ENCODE measurements at places on chromosomes 2 and 18. TPM values are rescaled to one million over a fixed set of nuclear protein-coding genes. Genes with fewer than 3 reads are reported as not detected.
A peak's percentile ranks its signal among the peaks of the same experiment; 100 is the strongest.

DNA sequence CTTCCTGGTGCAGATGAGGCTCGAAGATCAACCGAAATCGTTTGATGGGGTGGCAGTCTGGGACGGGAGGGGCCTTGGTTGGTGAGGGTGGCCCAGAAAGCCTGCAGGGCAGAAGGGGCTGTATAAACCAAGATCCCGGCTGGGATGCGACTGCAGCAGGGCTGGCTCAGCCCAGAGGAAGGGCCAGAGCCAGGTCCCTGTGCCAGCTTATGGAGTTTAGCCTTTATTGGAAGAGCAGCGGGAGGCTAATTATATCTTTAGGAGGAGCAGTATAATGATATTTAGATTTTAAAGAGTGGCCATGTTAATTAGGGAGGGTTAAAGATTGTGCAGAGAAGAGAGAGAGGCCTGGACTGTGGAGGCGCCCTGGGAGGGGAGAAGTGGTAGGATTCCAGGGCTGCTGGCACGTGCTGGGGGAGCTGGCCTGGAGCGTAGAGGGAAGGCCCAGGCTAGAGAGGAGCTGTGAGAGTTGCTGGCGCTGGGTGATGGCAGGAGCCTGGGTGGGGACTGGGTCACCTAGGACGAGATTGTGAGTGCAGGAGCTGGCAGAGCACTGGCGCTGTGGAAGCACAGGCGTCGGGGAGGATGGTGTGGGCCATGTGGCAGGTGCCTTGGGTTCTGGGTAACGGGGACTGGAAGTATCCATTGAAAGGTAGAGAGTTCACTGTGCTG, 25.1 kb downstream of the TRAF3IP1 start:
- DNase-seq: no peak

DNA sequence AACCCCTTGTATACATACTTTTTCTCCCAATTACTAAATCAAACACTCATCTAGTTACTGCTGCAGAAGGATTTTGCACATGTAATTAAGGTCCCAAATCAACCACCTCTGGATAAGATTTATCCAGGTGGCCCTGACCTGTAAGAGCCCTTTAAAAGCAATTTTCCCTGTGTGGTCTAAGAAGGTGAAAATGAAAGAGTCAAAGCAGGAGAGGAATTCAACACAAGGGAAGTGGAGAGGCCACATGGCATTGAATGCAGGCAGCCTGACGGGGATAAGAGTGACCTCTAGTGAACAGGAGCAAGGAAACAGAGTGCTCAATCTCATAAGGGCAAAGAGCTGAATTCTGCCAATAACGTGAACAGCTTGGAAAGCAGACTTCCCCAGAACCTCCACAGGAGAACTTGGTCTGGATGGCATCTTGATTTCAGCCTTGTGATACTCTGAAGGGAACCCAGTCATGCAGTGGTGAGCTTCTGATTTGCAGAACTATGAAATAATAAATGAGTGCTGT, 27.2 kb downstream of the PPP3R1 start:
- peak; percentile 34 for DNase-seq

DNA sequence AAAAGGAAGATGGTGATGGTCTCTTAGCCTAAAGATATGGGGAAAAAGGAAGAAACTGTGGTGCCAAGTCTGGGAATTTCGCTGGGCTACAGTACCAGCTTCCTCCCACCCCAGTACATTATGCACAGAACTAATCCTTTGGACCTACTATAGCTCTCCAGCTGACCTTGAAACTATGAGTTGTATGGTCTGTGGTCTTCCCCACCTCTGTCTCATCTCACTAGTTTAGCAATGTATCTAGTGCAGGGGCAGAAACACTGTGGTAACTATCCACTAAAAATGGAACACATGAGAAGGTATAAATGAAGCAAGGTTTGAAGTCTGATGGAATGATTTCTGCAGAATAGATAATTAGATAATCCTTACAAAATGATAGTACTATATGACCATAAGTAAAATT, 190.4 kb upstream of the CCDC150 start:
- no peak for DNase-seq

GRCh38 chr2:197241596-197241995, 69.0 kb downstream of the ANKRD44 start:
- DNase-seq: no peak

DNA sequence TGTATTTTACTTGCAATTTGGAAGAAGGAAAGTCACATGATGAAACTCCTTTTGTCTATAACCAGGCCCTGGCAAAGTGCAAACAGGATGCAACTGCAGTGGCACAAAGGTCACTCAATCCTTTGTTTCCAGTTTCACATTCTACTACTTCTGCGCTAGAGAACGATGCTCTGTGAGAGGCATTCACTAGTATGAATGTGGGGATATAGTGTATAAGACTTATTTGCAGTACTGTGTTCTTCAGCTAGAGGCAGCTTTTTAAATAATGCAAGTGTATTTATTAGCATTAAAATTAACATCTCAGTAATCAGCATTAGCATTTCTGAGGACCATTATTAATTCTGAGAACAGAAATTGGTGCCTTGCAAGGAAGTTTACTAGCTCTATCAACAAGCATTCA, 68.9 kb downstream of the PRPF40A start:
- peak; percentile 57 for DNase-seq

DNA sequence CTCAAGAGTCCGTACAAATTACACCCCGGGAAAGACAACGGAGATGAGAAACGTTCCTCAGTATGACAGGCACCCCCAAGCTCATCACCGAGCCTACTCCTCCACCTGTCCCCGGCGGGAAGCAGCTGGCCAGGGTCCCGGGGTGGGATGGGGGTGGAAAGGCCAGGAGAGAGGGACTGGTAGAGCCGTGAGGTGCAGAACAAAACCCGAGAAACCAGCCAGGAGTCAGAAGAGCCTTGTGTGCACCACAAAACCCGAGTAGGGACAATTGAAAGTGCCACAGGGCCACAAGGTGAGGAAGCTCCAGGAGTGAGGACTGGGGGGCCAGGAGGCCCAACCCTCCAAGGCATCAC, 75.5 kb upstream of the SALL3 start:
- no peak for DNase-seq

DNA sequence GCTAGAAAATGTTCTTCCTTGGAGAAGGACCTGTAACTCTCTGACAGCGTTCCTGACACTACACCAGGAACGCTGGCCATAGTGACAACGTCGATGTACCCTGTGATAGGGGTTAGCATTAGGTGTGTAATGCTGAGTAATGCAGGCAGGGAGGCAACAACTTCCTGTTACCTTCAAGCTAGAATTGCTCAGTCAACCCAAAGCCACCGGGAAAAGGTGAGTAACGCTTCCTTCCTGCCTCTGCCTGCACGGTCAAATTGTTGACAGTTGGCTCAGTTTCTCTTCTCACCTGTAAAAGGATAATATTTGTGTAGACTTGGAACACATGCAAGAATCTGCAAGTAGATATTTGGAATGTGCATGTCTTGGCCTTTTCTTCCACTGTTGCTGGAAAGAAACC, 12.7 kb downstream of the FAM110C start:
- DNase-seq: no peak

DNA sequence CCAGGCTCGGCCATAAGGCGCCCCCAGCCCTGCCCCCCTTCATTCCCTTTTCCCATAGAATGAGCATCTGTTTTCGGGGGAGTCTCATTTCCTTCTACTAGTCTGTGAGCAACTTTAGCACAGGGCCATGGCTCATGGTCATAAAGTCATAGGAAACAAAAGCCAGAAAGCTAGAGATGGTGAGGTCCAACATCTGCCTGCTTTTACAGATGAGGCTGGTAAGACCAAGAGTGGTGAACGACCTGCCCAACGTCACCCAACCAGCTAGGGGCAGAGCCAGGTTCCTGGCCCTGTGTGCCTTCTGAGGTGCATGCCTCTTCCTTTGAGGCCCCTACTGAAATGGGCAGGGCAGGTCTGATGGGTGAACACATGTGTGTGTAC, 212.7 kb downstream of the DYSF start:
- DNase-seq: no peak

DNA sequence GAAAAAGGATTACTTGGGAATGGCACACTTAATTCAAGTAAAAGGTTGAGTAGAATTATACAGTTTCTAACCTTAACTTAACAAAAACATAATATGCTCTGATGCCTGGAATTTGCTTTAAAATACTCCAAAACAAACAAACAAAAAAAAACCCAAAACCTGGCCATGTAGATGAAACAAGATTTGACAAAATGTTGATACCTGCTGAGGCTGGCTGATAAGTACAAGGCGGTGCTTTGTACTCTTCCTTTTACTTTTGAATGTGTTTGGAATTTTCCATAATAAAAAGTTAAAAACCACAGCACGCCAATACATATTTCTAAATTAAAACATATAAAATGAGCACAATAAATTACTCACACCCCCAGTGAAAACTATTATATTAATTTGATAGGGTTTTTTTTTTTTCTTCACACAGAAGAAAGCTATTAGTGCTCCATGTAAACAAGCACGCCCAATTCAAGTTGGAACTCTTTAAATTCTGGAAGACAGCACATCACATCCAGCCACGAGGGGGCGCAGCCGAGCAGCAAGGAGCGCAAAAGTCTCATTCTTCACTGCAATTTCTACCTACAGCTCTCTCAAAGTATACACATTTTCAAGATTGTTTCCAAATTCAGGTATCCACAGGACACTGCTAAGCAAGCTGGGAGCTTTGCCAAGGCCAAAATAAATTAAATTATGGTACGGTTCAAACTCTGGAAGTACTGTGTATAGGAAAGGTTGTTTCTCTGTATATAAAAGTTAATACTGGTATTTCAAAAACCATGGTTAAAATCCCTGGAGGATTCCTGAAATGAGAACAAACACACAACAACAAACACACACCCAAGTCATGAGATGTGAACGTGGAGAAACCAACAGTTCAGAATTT, 7.5 kb downstream of the SERTAD2 start:
- DNase-seq: peak; percentile 89

DNA sequence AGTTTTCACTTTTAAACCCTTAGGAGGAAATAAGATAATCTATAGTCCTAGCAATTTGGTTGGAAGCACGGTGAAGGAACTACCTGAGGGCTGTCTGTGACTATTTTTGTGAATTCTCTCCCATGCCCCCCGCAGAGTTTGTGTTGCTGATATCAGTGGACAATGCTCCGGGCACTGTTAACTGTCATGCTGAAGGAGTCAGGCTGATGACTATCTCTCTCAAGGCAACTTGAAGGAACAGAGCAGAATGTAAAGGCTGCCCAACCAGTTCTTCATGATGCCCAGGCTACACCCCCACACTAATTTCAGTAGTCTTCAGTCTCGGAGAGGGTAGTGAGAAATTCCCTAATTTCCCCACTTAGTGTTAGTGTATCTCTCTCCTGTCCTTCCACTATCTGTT, 21.6 kb upstream of the RAB6C start:
- DNase-seq: no peak

DNA sequence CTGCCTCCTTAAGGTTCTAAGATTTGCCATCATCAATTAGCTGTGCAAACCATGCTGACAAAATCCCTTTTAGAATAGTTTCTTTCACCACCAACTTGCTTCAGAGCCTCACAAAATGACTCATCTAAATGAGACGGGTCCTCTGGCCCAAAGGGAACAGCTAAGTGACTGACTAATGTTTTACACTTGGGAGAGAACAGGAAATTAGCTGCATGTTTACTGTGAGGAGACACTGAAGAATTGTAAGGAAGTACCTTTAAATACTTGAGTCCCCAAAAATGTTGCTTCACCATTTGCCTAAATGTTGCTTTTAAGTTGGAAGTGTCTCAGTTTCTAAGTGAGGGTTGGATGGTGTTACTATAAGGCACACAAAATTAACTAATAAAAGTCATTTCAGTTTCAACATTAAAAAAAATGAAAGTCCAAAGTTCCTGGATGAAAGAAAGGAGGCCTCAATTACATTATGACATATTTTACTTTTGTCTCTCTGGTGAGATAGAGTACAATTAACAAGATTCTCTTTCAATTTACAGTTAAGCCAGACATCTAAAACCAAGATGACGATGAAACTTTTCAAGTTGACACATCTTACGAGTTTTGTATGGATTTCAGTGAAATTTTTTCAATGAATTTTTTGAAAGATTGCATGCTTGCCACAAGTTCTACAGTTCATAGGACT, 229.1 kb upstream of the FN1 start:
- DNase-seq: peak; percentile 88

- no peak for DNase-seq
Measured at GRCh38 chr2:27904405-27904665, 13.8 kb downstream of the BABAM2 start.

DNA sequence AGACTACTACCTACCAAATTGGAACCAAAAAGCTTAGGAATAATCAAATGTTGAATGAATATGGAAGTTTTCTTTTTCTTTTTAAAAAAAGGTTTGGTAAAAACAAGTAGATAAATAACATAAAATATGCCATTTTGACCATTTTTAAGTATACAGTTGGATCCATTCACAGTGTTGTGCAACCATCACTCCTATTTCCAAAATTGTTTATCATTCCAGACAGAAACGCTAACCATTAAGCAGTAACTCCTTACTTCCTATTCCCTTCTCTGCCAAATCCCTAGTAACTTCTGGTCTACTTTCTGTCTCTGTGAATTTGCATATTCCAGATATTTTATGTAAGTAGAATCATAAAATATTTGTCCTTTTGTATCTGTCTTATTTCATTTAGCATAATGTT, 39.8 kb downstream of the CD302 start:
- DNase-seq: no peak

- DNase-seq: no peak
Measured at GRCh38 chr2:187493877-187494568, 46.0 kb upstream of the CALCRL start.

DNA sequence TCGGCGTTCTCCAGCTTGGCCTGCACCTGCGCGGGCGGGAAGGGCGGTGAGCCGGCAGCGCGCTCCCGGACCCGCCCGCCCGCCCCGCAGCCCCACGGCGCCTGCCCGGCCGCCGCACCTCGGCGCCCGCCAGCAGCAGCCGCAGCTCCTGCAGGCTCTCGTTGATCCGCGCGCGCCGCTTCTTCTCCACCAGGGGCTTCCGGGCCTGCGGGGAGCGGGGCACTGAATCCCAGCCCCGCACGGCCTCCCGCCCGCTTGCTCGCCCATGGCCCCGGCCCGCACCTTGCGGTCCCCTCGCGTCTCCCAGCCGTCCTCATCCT, 335 bp downstream of the HES6 start:
- DNase-seq: no peak

- no peak for DNase-seq
Measured at GRCh38 chr2:72931280-72931910, 14.1 kb downstream of the EMX1 start.

DNA sequence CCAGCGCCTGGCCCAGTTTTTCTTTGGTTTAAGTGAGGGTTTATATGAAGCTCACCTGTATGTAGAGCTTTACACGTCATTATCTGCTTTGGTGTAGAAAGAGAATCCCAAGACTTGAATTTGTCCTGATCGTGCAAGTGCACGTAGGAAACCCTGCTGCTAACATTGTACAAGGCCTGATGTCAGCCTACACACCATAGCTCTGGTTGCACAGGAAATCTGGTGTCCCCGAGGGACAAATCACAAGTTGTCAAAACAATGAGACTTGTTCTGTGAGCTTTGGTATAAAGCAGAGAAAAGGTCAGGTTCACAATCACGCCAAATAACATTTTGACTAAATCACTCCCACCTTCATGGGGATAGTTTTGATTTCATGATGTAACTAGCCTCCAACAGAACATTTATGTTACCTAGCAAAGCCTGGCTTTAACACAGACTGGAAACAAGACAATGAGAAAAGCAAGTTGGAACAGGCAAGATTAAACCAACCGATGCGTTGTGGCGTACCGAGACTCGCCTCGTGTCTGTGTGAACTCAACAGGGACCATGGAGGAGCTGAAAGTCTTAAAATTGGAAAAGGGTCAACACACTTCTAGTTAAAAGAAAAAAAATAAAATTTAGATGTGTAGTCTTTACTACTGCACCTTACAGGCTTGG, 41.4 kb downstream of the ZAP70 start:
- no peak for DNase-seq

Gene EMX1
- not detected for polyA plus RNA-seq

Gene RGPD4
- polyA plus RNA-seq: not detected

Gene CD8B2
- not detected for polyA plus RNA-seq

Gene CAPN14
- 0.03 TPM for polyA plus RNA-seq

Gene AGXT
- not detected for polyA plus RNA-seq

Gene SOX11
- polyA plus RNA-seq: not detected

Gene SLC40A1
- polyA plus RNA-seq: 15.1 TPM

All from endothelial cell of umbilical vein (primary cell).